ENCODE measurements at places on chromosomes 5 and 9. TPM values are rescaled to one million over a fixed set of nuclear protein-coding genes. Genes with fewer than 3 reads are reported as not detected.

GRCh38 chr5:115470921-115471320, 73.7 kb downstream of the FEM1C start:
- DNase-seq, result no peak

- no peak for DNase-seq
These were observed 989 bp upstream of the FBN2 start for GRCh38 chr5:128539038-128539429.

GRCh38 chr5:80192507-80193241, 63.2 kb downstream of the SERINC5 start:
- no peak for DNase-seq

DNA sequence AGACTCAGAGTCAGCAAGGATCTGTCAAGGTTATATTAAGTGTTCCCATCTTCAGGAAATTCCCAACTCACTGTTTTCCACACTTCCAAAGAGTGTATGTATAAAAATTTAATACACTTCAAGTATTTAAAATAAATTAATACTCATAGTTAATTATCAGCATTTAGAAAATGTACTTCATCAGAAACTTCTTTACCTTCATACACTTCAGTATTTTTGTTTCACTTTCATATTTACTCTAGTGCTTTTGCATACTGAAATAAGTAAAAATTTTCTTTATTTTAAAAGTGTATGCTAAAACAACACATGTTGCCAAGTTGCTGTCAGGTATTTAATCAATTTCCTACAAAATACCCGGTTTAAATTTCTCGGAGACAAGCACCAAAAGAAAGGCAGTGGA, 16.5 kb downstream of the RICTOR start:
- DNase-seq, result no peak

DNA sequence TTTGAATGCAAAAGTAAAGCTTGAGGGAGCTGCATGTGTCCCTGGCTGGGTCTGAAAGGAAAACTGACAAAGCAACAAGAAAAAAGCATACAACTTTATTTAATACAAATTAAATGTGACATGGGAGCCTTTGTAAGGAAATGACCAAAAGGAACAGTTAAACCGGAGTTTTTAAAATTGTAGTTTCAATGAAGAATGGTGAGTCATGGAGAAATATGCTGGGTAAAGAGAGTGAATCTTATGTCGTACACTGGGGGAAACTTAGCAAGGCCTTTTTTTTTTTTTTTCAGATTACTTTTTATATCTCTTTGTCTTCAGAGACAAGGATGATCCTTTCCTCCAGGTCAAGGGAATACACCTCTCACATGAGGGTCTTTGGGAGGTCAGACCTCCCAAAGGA, 50.1 kb upstream of the FBXL17 start:
- no peak for DNase-seq

DNA sequence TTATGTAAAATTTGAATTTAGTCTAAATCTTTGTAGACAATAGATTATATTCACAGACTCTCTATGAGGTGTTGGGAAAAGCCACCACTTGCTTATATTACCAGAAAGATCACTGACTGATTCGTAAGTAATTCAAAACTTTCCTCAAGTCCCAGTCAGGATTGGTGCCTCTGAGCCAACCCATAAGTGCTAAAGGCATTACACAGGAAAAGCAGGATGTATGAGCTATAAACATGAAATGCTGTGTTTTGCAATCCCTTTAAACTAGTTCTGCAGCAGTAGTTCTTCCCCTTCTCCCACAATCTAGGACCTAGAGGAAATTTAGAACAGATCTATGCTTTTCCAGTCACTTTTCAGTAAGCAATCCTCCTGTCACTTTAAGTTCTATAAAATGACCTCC, 48.0 kb downstream of the SHLD3 start:
- no peak for DNase-seq

GRCh38 chr5:14587150-14587549, 5.6 kb downstream of the OTULINL start:
- DNase-seq, result no peak

DNA sequence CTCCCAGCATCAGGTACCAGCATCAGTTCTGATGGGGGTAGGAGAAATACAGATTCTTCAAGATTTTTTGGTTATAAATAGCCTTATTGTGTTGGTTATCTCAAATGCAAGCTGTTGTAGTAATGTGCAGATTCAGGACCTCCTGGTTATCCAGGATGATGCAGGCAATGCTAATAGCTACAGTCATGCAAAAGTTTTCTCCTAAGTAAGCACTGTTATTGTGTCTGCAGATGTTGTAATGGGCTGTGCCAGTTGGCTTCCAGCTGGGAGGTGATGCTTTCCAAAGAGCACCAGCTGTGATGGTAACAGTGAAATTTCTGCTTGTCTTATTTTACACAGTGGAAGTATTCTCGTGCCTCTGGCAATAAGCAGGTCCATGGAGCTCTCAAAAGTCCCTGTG, 719.2 kb upstream of the CTNND2 start:
- no peak for DNase-seq

The IL13 gene
- 13.0 TPM for total RNA-seq

The TMEM203 gene
- total RNA-seq, result 31.1 TPM

The FCN1 gene
- not detected for total RNA-seq

The FOXD4L5 gene
- not detected for total RNA-seq

The FIBCD1 gene
- total RNA-seq, result not detected
